ENCODE measurements at places on chromosomes 3 and 15. TPM values are rescaled to one million over a fixed set of nuclear protein-coding genes. Genes with fewer than 3 reads are reported as not detected.

Gene ZNF280D
- polyA plus RNA-seq: 27.0 TPM

Gene C15orf62
- not detected for polyA plus RNA-seq

Gene P3H2
- 2.3 TPM for polyA plus RNA-seq

Gene IMPG2
- polyA plus RNA-seq: 0.05 TPM

Gene ROBO1
- polyA plus RNA-seq: 8.3 TPM

Gene PAK6
- polyA plus RNA-seq: not detected

Gene HCN4
- 4.7 TPM for polyA plus RNA-seq

Gene FGD5
- 0.09 TPM for polyA plus RNA-seq

Gene GPR171
- 8.1 TPM for polyA plus RNA-seq

Gene BBX
- polyA plus RNA-seq: 56.9 TPM

Gene TGM5
- 0.24 TPM for polyA plus RNA-seq

Gene ZNF654
- 16.2 TPM for polyA plus RNA-seq

Gene FBXL22
- not detected for polyA plus RNA-seq

Gene PLSCR5
- not detected for polyA plus RNA-seq

Gene ZNF148
- 31.7 TPM for polyA plus RNA-seq

Gene KIF15
- 0.28 TPM for polyA plus RNA-seq

Gene DUOXA2
- polyA plus RNA-seq: not detected

Gene GUCA1C
- polyA plus RNA-seq: not detected

Gene ARPP19
- 341 TPM for polyA plus RNA-seq

Gene NDN
- 23.8 TPM for polyA plus RNA-seq

Gene ALG1L2
- 0.46 TPM for polyA plus RNA-seq

Gene CHRD
- 0.69 TPM for polyA plus RNA-seq

Gene SLC6A1
- 247 TPM for polyA plus RNA-seq

Gene MRPL46
- 36.4 TPM for polyA plus RNA-seq

Gene C3orf70
- polyA plus RNA-seq: 4.6 TPM

Gene ALDH1A3
- polyA plus RNA-seq: 37.4 TPM

Gene SCAANT1
- polyA plus RNA-seq: not detected

Gene TRPM1
- polyA plus RNA-seq: 0.39 TPM

Data from Purkinje cell (primary cell).